ENCODE measurements at places on chromosomes 5 and 9.

DNA sequence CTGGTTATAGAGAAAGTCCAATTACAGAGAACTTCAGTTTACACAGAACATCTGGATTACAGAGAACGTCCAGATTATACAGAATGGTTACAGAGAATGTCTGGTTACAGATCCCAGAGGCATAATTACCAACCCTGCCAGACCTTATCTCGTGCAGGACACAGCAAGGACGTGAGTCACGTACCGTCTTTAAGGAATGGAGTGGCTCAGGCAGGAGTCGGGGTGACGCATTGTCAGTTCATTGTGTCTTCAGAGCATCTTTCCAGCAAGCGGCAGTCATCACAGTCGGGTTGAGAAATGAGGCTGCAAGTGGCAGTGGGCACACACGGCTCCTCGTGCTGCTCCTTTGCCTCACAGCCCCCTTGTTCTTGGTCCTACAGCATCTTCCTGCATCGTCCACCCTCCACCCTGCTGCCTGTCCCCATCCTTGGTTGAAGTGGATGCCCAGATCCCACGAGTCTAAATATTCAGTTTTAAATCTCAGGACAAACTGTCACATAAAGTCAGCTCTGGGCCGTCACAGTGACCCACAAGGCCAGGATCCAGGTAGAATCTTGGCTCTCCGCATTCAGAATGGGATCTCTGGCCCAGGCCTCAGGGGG, 30.0 kb upstream of the SLC6A19 start:
- H3K4me1 ChIP-seq, result peaks cover 8% of the 10 kb centered on the region
- no peaks in the 10 kb centered on the region for H3K36me3 ChIP-seq
- H3K4me3 ChIP-seq, result no peak overlapping the region
- DNase-seq, result no peak
- no peak overlapping the region for H3K27ac ChIP-seq

DNA sequence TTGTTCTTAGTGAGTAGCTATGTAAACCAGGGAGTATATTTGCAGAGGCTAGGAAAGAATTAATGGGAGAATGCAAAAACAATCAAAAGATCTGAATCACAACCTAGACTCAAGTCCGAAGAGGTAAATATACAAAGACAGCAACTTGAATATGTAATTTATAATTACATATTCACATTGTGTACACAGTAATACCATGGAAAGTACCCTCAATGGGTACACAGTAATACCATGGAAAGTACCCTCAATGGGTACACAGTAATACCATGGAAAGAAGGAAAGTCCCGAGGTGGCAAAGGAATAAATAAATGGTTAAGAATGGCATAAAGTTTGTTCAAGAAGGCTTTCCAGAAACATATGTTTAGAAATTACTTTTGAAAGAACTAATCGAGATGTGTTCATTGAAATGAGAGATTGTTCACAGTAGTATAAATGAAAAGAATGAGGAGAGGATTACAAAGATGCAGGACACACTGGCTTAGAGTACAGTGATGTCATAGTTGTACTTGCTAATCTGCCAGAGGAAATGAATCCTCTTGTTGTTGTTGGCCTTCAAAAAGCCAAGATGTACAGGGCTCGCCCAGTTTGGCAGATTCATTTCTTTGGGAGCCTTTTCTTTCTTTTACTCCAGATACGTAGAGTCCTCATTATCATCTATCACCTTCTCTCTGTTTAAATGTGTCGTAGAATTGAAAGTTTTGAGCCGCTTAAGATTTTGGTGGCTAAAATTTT, 116.0 kb downstream of the UNC13B start:
- H3K36me3 ChIP-seq, result no peaks in the 10 kb centered on the region
- no peak overlapping the region for H3K4me3 ChIP-seq
- no peak overlapping the region for H3K27ac ChIP-seq
- peaks cover 3% of the 10 kb centered on the region for H3K27me3 ChIP-seq
- H3K4me1 ChIP-seq, result peaks cover 27% of the 10 kb centered on the region

DNA sequence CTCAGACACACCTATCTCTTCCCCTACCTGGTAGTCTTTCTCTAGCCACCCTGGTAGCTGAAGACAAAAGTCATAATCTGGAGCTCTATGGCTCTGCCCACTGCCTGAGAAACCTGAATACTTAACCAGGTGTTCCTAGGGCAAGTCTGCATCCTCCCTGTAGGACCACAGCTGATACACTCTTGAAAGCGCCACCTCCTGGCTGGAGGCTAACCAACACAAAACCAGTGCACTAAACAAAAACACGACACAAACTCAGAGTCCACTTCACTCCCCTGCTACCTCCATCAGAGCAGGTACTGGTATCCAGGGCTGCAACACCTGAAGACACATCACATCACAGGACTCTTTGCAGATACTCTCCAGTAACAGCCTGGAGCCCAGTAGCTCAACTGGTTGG, 84.6 kb upstream of the ANXA1 start:
- H3K4me1 ChIP-seq, result no peaks in the 10 kb centered on the region
- no peak overlapping the region for H3K4me3 ChIP-seq
- H3K36me3 ChIP-seq, result no peaks in the 10 kb centered on the region
- DNase-seq, result peak; percentile 12
- peaks cover 17% of the 10 kb centered on the region for H3K27me3 ChIP-seq

- DNase-seq, result no peak
- H3K36me3 ChIP-seq, result peaks cover 17% of the 10 kb centered on the region
- no peak overlapping the region for H3K4me3 ChIP-seq
- peak overlapping the region; percentile 87 for H3K27ac ChIP-seq
- H3K27me3 ChIP-seq, result no peaks in the 10 kb centered on the region
Measured at GRCh38 chr5:76471987-76472334, 68.9 kb downstream of the IQGAP2 start.

- H3K36me3 ChIP-seq, result no peaks in the 10 kb centered on the region
- H3K27me3 ChIP-seq, result no peaks in the 10 kb centered on the region
- no peak overlapping the region for H3K27ac ChIP-seq
- peaks cover 22% of the 10 kb centered on the region for H3K4me1 ChIP-seq
Measured at GRCh38 chr9:113502427-113503034, 39.0 kb downstream of the RGS3 start.

- no peak overlapping the region for H3K4me3 ChIP-seq
- H3K27ac ChIP-seq, result no peak overlapping the region
- peaks cover 7% of the 10 kb centered on the region for H3K4me1 ChIP-seq
- DNase-seq, result no peak
- no peaks in the 10 kb centered on the region for H3K36me3 ChIP-seq
Measured at GRCh38 chr5:172801179-172801671, 30.2 kb upstream of the DUSP1 start.

Measured in activated CD8-positive, alpha-beta T cell treated with anti-CD3 and anti-CD28 coated beads for 36 hours (primary cell).